Activated CD8-positive, alpha-beta memory T cell treated with anti-CD3 and anti-CD28 coated beads, Interleukin-2, amount 10 ng/mL, durations not matched to agents 7 days and 5 days (primary cell): ENCODE measurements at places on chromosomes 7 and 10. TPM values are rescaled to one million over a fixed set of nuclear protein-coding genes. Genes with fewer than 3 reads are reported as not detected.

DNA sequence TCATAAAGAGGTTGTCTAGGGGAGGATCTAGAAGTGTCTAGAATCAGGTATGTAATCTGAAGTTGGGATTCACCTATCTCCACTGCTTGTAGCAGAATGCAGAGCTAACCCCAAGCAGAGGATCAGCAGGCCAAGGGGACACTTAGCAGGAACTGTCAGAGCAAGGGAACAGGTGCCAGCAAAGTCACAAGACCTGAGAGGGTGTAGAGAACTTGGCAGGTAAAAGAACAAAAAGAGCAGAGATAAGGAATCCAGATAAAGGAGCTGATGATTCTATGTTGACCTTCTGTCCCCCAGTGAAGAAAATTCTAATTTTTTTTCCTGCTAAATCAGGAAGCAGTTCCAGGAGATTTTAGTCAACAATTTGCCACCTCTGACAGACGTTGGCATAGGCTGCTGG, 91.4 kb upstream of the CCDC71L start:
- H3K4me1 ChIP-seq: no peaks in the 10 kb centered on the region
- no peak overlapping the region for H3K4me3 ChIP-seq
- H3K27ac ChIP-seq: peak overlapping the region; percentile 24
- peaks cover 3% of the 10 kb centered on the region for H3K36me3 ChIP-seq
- H3K27me3 ChIP-seq: no peaks in the 10 kb centered on the region

- no peaks in the 10 kb centered on the region for H3K27me3 ChIP-seq
- peaks cover 22% of the 10 kb centered on the region for H3K4me1 ChIP-seq
- H3K36me3 ChIP-seq: peaks cover 16% of the 10 kb centered on the region
- H3K4me3 ChIP-seq: no peak overlapping the region
Measured at GRCh38 chr10:8095959-8096358, 41.5 kb downstream of the GATA3 start.

DNA sequence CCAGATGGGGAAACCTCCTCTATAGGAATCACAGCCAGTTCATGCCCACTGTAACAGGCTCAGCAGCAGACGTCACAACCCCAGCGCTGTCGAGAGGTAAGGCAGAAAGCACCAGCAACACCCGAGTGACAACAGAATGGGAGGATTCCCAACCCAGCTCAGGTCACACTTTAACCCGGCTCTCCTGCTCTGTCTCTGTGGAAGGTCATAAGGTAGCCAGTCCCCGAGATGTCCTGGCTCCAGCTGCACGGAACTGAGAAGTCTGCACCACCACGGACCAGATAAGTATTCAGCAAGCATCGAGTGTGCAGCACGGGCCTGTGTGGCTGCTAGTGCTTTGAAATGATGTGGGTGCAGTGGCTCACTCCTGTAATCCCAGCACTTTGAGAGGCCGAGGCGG, 236.7 kb upstream of the TCERG1L start:
- no peak overlapping the region for H3K4me3 ChIP-seq
- DNase-seq: no peak
- no peaks in the 10 kb centered on the region for H3K27me3 ChIP-seq
- H3K27ac ChIP-seq: no peak overlapping the region
- H3K4me1 ChIP-seq: no peaks in the 10 kb centered on the region

Gene KLF14
- not detected for total RNA-seq

Gene ANK3
- total RNA-seq: 10.6 TPM

DNA sequence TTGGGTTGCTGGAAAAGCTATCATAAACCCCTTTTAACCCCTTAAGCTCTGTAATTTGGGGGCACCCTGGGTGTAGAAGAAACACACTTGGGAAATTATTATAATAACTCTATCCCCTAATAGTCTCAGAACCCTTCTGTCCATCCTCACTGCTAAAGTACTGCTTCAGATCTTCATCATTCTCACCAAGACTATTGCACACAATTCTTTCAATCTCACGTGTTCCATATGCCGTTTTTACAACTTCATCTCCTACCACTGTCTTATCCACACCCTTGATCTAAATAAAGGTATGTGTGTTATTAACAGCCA, 15.8 kb downstream of the ANKRD22 start:
- no peak overlapping the region for H3K4me3 ChIP-seq
- no peaks in the 10 kb centered on the region for H3K27me3 ChIP-seq
- H3K27ac ChIP-seq: no peak overlapping the region

Gene NPC1L1
- not detected for total RNA-seq

DNA sequence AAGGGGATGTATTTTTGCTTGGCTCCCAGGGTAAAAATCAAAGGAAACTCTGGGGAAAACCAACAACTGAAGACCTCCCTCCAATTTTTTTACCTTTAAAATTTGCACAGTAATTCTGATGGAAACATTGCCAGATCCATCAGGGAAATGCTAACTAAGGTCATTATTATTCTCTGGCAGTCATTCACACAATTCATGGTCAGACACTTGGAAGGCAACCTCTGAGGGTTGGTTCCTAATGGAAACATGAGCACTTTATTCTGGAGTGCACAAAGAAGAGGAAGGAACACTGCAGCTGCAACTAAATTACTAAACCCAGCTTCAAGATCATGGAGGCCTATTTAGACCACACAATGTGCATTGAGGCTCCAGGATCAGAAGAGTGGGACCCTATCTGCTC, 34.2 kb downstream of the SRI start:
- no peak overlapping the region for H3K4me3 ChIP-seq
- no peaks in the 10 kb centered on the region for H3K36me3 ChIP-seq
- H3K27ac ChIP-seq: no peak overlapping the region
- no peak for DNase-seq
- H3K27me3 ChIP-seq: no peaks in the 10 kb centered on the region
- no peaks in the 10 kb centered on the region for H3K4me1 ChIP-seq

DNA sequence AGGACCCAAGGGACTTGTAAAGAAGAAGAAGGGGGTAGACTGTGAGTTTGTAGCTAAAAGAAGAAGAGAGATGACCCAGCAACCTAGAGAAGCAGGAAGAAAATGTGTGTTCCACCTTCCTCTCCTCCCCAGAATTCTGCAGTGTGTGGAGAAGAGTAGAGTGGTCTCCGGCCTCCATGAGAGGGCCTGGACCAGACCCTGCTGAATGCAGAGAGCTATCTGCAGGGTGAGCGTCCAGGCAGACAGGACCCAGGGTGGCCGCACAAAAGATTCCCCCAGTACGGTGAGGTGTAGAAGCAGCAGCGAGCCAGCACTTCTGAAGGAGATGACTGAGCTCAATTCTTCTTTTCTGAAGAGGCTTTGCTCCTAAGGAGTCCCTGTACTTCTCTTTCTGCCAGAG, 239.7 kb upstream of the ANKRD30A start:
- H3K36me3 ChIP-seq: no peaks in the 10 kb centered on the region
- no peaks in the 10 kb centered on the region for H3K27me3 ChIP-seq
- no peak overlapping the region for H3K27ac ChIP-seq
- DNase-seq: no peak

Gene SND1
- 158 TPM for total RNA-seq

GRCh38 chr7:117110480-117111315, 157.4 kb downstream of the ST7 start:
- peak; percentile 61 for DNase-seq
- peaks cover 14% of the 10 kb centered on the region for H3K4me1 ChIP-seq
- no peaks in the 10 kb centered on the region for H3K27me3 ChIP-seq
- H3K36me3 ChIP-seq: peaks cover 10% of the 10 kb centered on the region

Gene DPYSL4
- 2.6 TPM for total RNA-seq

Gene GPR141
- total RNA-seq: not detected

Gene PRF1
- total RNA-seq: 433 TPM

DNA sequence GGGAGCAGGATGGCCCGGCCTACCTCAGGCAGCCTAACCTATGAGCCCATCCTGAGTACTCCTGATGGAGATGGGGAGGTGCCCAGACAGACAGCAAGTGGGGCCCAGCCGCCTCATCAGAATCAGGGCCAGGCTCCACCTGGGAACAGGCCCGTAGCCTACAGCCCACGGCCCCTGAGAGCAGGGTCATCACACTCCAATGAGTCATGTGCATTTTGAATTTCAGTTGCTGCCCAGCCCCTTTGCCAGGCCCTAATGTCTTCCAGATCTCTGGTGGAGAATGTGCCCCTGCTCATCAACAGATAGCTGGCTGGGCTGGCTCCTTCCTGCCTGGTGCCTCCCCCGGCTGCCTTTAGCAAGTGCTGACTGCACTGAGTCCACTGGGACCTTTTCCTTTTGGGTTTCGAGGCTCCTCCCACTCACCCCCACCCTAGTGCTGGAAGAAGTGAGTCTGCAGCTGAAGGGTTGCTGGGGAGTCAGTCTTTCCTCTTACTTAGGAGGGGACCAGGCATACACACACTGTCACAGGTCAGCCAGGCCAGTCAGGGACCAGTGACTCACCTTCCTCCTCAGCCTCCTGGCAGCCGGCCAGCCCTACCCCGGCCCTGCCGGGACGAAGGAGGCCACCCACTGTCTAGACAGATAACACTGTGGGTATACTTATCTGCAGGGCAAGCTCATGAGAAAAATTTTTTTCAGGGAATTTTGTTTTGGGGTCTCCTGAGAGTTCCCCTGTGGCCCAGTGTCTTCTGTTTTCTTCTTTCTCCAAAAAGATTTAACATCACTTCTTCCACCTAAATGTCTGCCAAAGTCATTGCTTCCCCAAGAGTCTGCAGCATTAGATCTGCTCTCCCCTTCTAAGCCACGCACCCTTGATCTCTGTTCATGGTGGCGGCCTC, 9.1 kb upstream of the ASIC3 start:
- no peak overlapping the region for H3K4me3 ChIP-seq
- peak overlapping the region; percentile 77 for H3K27ac ChIP-seq
- peaks cover 14% of the 10 kb centered on the region for H3K4me1 ChIP-seq
- H3K27me3 ChIP-seq: no peaks in the 10 kb centered on the region
- no peaks in the 10 kb centered on the region for H3K36me3 ChIP-seq

Gene SYT15
- total RNA-seq: 1.5 TPM

Gene EGR2
- total RNA-seq: 21.6 TPM
